ENCODE measurements at places on chromosomes 5 and 9.

DNA sequence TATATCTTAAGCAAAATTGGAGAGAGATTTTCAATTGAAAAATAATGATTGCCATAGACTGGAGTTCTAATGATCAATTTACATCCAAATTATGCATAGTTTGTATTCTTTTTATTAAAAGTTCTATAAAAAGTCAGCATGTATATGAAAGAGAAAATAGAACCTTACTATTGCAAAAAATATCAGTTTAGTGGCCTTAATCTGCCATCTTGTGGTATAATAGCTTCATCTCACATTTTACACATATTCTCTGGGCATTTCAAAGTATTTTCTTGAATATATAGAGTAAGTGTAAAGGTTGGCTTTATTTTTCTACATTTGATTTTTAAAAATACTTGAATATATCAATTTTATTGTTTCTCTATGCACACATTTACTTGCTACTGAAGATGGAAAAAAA, 1858.6 kb upstream of the CDH9 start:
- DNase-seq, result no peak

- DNase-seq, result peak; percentile 24
Measured at GRCh38 chr5:17037751-17038150, 101.7 kb upstream of the MYO10 start.

- no peak for DNase-seq
Measured at GRCh38 chr9:23413541-23413940, 412.5 kb downstream of the ELAVL2 start.

DNA sequence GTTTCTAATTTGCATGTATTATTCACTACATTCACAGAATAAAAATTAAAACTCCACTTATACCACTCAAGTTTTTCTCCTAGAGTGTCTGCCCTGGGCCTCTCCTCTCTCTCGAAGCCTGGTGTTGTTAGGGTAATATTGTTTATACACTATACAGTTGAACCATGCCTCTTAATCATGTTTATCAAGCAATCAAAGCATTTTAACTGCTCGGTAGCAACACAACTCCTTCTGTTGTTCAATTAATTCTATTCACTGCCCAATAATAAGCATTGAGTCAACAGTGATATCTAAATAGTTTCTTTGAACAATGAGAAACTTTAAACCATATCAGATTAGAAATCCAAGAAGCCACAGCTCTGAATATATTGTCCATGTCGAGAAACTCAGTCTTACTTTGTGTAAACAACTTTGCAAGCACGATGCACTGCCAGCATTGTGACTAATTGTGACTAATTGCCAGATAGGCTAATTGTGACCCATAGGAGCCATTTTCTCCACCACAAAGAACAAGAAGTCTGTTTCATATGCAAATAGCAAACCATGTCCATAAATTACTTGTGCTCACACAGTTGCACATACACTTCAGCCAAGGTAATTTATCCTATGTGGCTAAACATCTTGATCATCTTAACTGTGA, at the start of gene DNAH5:
Gene DNAH5, minus strand, starts transcription at position 129 of the 640 bp plus-strand sequence. CDS start 250 bp downstream, outside the sequence.
- DNase-seq, result no peak

DNA sequence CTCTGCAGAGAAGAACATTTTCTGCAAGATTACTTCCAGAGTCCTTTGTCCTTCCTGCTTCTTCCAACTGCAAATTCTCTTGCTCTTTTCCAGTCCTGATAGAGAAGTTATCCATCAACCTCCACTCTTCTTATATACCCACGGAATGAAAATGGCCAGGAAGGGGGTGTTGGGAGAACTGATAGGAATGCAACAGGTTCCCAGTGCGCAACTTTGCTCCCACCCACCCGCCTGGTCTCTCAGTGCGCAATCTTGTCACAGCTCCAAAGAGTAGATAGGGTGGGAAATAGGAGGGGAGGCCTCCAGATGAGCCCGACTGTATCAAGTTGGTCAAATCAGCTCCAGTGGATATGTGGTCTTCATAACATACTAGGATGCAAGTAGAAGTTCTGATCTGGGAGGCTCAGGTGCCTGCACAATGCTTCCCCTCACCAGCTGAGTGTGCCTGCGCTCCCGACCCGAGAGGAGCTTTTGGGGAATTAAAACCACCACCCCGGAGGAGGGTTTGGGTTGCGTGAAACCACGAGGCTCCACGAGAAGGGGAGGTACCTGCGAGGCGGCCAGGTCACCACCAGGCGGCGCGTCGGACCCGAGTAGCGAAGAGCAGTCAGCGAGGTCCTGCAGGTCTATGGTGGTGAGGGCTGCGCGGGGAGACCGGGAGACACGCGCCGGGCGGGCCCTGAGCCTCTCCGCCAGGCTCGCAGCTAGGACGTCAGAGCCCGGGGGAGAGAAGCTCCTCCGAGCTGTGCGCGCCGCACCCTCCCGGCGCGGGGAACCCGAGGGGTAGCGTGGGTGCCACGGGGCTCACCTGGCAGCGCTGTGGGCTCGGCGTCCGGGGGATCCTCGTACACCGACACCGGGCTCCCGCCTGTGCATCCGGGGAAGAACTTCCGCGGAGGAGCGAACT, 835 bp downstream of the MCIDAS start:
- peak; percentile 81 for DNase-seq

DNA sequence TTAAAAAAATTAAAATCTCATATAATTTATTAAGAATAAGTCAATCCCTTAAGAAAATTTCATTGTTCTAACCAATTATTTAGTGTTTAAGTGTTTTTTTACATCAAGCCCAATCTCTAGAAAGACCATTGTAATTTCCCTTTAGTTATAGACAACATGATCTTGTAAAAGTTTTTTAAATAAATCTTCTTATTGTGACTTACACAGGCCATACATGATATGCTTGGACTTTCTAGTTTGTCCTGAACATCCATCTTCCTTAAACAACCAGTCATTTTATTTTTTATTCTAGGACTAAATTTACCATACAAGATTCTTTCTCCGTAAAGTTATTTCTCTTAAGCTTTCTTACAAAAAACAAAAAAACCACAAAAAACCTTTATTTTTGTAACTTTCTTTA, 126.5 kb upstream of the MAST4 start:
- no peak for DNase-seq

GRCh38 chr5:126755593-126755992, 21.3 kb upstream of the LMNB1 start:
- DNase-seq, result no peak

DNA sequence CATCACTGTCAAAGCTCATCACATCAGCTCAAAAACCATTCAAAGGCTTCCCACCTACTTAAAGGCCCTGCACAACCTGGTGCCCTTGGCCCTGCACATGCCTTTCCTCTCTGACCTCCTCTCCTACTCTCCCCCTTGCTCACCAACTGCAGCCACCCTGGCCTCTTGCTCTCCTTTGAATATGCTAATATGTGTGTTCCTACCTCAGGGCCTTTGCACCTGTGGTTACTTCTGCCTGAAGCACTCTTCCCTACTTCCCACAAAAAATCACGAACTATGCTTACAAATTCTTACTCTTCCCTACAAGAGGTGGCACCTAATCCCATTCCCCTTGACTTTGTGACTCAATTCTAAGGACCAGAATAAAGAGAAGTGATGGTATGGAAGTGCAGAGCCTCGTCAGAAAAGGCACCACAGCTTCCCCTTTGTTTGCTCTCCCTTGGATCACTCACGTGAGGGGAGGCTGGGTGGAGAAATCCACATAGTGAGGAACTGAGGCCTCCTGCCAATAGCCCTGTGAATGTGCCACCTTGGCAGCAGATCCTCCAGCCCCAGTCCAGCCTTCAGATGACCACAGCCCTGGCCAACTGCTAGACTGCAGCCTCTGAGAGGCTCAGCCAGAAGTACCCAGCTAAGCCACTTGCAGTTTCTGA, 3.2 kb upstream of the TMEM171 start:
- DNase-seq, result no peak

DNA sequence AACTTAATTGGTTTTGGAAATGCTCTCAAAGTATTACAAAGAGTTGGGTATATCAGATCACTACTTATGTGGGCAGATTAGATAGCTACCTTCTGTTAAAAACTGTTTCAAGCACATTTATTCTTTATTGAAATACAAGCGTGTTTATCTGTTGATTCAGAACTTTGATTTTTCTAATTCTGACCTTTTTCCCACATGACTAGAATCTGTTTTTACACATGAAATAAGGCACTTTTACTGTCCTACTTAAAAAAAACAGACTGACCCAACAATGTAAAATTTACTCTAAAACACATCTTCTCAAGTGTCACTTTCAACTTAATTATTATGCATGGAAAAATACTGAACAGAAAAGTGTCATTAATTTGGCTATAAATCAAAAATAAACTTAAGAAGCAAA, 4.8 kb downstream of the NR6A1 start:
- DNase-seq, result no peak

- no peak for DNase-seq
Measured at GRCh38 chr9:119221276-119221675, 148.0 kb downstream of the BRINP1 start.

GRCh38 chr9:68627594-68627993, 77.4 kb upstream of the PIP5K1B start:
- DNase-seq, result no peak

DNA sequence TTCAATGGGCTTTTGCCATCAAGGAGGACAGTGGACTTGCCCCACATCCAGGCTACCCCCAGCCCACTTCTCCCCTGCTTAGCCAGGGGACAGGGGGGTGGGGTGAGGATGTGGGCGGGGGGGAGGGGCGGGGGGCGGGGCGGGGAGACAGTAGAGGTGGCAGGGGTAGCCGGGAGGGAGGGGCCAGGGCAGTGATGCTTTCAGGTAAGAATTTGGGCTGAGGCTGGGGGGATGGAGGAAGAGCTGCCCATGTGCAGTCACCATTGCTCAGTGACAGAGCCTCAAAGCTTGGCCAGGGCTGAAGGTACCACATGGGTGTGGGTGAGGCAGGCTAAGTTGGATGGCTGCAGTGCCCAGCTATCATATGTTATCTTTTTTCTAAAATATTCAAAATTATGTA, 40.7 kb upstream of the HNRNPA0 start:
- DNase-seq, result no peak

DNA sequence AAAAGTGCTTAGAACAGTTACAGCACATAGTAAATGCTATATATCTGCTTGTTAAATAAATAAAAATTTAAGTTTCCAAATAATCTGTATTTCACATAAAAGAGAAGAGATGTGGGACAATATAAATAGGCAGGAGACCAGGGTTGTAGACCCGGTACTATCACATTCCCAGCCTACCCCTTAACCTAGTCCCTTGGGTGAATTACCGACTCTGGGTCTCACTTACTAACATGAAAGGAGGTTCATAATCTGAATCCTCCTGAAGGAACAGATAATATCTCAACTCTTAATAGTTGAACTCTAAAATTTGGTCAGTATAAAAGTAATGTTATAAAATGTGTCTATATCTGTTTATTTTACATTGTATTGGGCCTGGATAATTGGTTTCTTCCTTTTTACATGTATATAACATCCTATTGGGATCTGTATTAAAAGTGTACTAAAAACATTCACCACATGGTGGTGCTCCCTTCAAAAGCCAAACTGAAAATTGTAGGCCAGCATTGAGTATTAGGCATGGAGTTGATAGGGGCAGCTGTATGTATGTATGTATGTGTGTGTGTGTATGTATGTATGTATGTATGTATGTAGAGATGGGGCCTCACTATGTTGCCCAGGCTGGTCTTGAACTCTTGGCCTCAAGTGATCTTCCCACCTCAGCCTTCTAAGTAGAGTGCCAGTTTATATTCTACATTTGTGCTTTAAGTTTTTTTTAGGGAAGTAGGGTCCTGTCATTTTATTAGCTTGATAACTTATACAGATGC, 64.2 kb upstream of the ABL1 start:
- DNase-seq, result peak; percentile 74

GRCh38 chr5:134846641-134846960, 833 bp downstream of the C5orf24 start:
- DNase-seq, result peak; percentile 32

GRCh38 chr5:52603778-52604554, 183.8 kb upstream of the ITGA1 start:
- DNase-seq, result no peak

DNA sequence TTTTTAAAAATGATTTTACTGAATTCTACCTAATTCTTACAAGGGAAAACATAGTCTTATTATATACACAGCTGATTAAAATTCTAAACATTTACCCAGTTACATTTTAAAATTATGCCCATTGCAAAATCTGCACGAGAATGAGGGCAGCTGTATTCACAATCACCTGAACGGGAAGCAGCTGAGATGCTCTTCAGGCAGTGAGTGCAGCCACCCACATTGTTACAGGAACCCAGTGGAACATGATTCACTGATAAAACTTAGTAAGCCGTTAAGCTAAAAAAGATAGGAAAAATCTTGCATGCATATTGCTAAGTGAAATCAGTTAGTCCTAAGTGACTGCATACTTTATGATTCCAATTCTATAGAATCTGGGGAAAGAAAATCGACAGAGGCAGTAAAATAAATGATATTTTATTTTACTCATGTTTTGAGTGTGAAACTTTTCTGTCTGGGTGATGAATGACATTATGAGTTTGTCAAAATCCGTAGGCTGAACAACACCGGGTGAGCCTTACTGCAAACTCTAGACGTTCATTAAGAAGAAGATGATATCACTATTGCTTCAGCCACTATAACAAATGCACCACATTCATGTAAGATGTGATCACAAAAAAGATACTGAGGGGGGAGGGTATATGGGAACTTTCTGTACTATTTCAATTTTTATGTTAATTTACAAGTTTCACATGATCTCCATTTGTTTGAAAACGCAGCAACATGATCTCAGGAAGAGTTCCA, 39.1 kb upstream of the FLT4 start:
- DNase-seq, result no peak

- DNase-seq, result no peak
Measured at GRCh38 chr5:138949988-138950387, 74.9 kb upstream of the LRRTM2 start.

GRCh38 chr9:31103836-31104235, 1280.6 kb upstream of the ACO1 start:
- DNase-seq, result no peak

GRCh38 chr9:134500931-134501760, 140.5 kb upstream of the COL5A1 start:
- DNase-seq, result no peak

DNA sequence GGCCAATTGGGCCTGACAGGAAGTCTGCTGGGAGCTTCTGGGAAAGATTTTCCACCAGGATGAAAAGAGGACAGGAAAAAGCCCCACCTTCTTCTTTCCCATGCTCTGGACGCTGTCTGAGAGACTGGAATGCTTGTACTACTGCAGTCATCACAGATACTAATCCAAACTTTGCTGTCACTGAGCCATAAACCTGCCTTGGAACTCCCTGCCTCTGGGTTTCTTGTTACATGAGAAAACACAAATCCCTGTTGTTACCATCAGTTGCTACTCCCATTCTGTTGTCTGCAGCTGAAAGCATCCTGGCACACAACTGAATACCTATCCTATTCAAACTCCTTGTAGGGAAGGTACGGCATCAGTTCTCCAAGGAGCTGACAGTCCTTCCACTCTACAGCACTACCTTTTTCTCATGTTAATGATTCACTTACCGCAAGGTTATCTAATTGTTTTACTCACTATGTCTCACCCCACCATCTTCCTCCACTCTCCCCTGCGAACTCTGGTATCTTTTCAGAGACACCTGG, 167.5 kb downstream of the CDK5RAP2 start:
- peak; percentile 35 for DNase-seq

GRCh38 chr5:2330325-2331130, 420.9 kb downstream of the IRX2 start:
- DNase-seq, result no peak
